ENCODE measurements at places on chromosomes 3 and 15. TPM values are rescaled to one million over a fixed set of nuclear protein-coding genes. Genes with fewer than 3 reads are reported as not detected.

Gene CD200
- 3.6 TPM for total RNA-seq

GRCh38 chr15:27764339-27764738, 334.8 kb downstream of the OCA2 start:
- no peaks in the 10 kb centered on the region for H3K4me1 ChIP-seq
- no peaks in the 10 kb centered on the region for H3K27me3 ChIP-seq
- no peak overlapping the region for H3K4me3 ChIP-seq
- no peaks in the 10 kb centered on the region for H3K36me3 ChIP-seq

Gene DPPA4
- not detected for total RNA-seq

DNA sequence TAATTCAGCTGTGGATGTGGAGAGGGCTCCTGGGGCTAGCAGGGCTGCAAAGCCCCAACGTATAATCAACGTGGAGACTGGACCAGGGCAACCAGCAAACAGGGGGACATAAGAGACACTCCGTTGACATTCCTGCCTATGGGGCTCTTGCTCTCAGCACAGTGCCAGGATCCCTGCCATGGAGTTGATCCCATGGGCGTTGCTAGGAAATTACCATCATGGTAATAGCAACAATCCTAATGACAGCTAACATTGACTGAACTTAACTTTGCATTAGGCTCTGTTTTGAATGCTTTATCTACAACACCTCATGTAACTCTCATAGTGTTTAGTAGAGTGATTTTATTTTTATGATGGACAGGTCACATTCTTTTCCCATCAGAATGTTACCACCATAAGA, 16.9 kb downstream of the GASK1A start:
- H3K4me3 ChIP-seq = no peak overlapping the region
- H3K4me1 ChIP-seq = peaks cover 8% of the 10 kb centered on the region
- DNase-seq = no peak
- no peaks in the 10 kb centered on the region for H3K36me3 ChIP-seq
- no peaks in the 10 kb centered on the region for H3K27me3 ChIP-seq
- H3K27ac ChIP-seq = no peak overlapping the region

Data from activated CD8-positive, alpha-beta memory T cell treated with anti-CD3 and anti-CD28 coated beads, Interleukin-2, amount 10 ng/mL, durations not matched to agents 7 days and 5 days (primary cell).